Cerebellar nuclear complex (tissue), 1 donor: ENCODE measurements at places on chromosomes 2 and 18.

DNA sequence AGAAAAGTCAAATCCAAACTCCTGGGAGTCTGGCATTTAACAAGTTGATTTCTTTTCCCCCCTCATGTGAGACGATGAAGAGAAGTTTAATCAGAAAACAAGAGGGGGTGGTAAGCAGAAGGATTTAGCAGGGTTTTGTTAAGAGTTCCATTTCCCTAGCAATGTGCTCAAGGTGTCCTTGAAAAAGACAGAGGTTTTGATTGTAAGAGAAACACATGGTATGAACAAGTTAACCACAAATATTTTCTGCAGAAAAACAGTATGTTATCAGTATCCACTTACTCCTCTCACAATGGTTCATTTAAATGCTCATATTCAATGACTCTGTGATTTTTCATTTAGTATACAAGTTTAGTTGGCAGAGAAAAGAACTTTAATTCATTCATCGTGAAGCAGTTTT lies 26.8 kb downstream of the LAMA1 start:
- DNase-seq, result no peak

GRCh38 chr2:109479804-109480203 lies 134.0 kb downstream of the SEPTIN10 start:
- no peak for DNase-seq

DNA sequence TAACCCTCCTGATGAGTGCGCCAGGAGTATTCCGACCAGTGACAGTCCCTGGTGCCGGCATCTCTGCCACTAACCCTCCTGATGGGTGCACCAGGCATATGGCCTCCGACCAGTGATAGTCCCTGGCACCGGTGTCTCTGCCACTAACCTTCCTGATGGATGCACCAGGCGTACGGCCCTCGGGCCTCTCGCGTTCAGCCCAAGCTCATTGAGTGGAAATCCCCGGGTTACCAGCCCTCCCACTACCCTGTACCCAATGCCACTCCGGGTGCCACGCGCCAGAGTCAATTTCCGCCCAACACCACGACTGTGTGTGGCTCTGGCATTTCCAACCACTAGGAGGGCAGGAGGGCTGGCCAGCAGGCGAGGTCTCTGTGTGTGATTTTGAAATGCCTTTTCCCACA lies 11.7 kb upstream of the GPC1 start:
- no peak for DNase-seq

- no peak for DNase-seq
Observed at GRCh38 chr2:34143149-34143548, 544.0 kb upstream of the FAM98A start.

DNA sequence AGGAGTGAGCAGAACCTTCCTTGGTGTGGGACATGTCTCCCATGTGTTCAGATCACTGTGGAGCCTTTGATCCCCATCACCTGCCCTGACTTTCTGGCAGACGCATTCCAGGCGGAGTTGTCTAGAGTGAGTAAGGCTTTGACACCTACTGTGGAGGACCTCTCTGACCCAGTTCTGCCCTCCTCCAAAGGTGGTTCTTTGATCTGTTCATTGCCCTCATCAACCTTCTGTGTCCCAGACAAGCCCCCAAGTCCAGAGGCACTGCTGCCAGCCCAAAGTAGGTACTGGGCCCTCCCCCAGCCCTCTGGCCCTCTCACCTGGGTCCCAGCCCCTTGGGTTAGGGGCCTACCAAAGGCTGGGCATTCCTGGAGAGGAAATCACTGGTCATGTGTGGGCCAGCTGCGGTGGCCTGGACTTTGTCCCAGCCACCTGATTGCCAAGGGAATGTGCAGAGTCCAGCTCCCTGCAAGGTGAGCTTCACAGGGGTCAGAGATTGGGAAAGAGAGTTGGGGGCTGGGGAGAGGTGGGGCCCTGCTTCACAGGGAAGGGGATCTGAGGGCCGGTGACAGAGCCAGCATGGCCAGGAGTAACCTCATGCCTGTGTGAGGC lies 12.1 kb upstream of the FAHD2A start:
- no peak for DNase-seq

- DNase-seq, result no peak
Observed at GRCh38 chr2:65033178-65033577, 23.0 kb upstream of the CEP68 start.

DNA sequence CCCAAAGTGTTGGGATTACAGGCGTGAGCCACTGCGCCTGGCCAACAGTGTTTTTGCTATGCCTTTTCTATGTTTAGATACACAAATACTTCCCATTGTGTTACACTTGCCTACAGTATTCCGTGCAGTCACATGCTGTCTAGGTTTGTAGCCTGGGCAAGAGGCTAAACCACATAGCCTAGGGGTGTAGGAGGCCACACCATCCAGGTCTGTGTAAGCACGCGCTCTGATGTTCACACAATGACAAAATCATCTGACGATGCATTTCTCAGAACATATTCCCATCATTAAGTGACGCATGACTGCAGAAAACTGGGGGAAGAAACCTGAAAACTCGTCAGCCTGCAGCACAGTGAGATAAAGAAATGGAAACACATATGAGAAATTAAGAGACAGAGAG lies 46.1 kb upstream of the TWIST2 start:
- DNase-seq, result no peak

DNA sequence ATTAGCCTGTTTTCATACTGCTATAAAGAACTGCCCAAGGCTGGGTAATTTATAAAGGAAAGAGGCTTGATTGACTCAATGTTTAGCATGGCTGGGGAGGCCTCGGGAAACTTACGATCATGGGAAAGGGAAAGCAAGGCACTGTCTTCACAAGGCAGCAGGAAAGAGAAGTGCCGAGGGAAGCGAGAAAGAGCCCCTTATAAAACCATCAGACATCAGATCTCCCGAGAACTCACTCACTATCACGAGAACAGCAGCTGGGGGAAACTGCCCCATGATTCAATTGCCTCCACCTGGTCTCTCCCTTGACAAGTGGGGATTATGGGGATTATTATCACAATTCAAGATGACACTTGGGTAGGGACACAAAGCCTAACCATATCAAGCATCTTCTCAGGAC lies 23.3 kb downstream of the RHOB start:
- DNase-seq, result no peak

- no peak for DNase-seq
Observed at GRCh38 chr2:26300234-26300925, 45.6 kb upstream of the SELENOI start.

DNA sequence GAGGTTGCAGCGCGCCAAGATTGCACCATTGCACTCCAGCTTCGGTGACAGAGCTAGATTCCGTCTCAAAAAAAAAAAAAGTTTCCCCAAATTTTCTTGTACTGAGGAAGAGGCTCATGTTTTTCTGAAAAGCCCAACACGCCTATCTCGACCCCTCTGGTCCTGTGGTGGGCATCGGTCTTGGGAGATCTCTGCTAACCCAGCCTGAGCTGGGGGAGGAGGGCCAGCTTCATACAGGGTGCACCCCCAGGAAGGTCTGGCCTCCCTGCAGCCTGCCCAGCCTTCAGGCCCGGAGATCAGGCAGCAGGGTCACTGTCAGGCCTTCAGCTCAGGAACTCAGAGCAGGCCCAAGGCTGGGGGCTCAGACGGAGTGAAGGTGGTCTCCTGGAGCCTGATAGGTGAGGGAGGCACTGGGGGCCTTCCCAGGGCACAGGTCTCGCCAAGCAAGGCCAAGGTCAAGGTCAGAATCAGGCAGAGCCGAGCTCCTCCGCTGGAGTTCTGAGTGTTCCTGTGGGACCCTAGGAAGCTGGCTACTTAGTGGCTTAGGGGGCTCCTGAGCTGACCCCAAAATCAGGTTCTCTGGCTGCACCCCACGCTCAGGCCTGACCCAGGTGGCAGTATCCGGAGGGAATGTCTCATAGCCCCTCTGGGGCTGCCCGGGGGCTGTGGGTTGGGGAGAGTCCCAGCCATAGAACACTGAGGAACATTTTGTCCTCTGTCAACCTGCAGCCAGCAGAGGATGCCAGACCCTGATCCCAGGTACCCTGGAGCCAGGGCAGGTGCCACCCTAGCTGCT lies 37.9 kb upstream of the SMAD7 start:
- DNase-seq, result no peak

DNA sequence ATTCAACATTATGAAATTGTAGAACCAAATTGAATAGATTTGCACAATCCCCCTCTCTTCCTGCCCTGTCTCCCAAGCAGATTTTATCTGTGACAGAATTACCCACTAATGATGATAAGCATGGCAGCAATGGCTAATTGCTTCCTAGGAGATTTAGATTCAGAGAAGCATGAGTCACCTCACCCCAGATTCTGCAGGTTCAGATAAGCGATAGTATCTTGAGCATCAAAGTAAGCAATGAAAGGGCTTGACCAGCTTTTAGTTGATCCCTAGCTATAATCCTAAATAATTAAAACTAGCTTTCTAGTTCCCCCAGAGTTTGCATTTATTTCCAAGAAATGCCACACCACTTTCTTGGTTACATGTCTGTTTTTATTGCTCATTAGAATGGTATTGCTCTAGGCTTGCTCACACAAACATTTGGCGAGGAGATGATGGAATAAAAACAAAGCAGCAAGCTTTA lies 204.3 kb downstream of the GULP1 start:
- no peak for DNase-seq

DNA sequence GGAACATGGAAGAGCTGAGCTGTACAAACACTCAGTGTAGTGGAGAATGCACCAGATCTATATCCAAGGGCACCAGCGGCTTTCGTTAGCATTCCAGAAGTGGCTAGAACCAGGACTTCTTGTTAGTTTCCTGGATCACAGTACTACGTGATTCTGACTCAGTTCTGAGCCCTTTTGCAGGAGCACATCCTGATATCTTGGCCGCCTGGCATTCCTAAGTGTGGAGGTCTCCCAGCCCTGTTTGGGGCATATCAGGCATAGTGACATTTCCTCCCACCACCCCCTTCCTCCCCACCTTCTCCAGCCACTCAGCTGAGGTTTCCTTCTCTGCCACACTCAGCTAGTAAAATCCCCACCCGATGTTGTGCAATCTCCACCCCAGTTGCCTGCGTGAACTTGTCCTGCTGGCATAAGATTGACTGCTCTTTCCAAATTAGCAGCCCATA lies 63.4 kb downstream of the BMP10 start:
- DNase-seq, result no peak

DNA sequence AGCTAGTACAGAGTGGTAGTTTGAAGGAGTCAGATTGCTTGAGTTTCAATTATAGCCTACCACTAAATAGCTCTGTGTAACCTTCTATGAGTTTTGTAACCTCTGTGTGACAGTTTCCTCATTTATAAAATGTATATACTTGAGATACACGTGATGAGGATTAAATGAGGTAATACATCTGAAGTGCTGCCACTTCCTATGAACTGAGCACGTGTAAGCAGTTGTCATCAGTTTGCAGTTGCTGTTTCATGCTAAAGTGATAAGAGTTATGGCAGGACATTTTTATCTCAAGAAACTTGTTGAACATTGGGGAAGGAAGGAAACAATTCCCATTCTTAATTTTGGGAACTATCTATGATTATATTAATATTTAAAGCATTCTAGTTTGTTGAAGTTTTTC lies 38.5 kb downstream of the CARF start:
- no peak for DNase-seq

DNA sequence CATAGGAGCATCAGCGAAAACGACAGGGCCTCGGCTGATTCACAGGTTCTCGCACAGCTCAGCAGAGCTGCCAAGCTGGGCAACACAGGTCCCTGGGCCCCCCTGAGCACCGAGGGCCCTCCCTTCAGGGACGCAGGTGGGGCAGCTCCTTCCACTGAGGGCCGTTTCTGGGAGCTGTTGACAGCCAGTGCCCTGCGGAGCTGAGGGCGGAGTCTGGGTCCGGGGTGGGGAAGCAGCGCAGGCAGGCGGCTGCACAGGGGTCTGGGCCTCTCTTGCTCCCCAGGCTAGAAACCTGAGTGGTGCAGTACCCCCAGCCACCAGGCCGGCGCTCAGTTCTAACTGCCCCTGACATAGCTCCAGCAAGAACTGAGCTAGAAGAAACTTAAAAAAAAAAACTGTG lies 65.7 kb downstream of the PXDN start:
- DNase-seq, result no peak

GRCh38 chr2:143615562-143615961 lies 486.3 kb downstream of the ARHGAP15 start:
- DNase-seq, result no peak

GRCh38 chr2:43047187-43047780 lies 179.1 kb downstream of the ZFP36L2 start:
- no peak for DNase-seq

DNA sequence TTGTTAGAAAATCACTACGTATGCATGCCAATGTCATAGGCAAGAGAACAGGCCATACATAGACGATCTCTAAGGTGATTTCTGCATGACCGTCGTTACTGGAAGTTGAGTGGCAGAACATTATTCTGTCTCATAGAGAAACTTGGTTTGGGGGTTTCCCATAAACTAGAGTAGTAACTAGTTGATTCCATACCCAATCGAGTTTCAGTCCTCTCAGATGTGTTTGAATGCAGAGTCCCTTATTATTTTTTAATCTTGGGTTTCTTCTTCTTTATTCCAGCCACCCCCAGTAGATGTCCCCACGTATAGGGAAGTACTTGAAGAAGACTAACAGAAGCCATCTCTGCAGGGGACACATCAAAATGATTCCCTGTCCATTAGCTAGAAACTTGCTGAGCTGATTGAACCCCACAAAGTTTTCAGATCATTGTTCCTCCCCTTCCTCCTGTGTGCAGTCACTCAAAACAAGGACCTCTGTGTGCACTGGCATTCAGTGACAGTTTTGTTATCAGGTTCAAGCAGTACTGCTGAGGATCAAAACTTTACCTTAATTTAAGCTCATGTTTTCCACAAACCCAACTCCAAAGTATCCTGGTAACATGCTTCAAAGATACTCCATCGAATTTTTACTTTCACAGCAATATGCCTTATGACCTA lies 68.4 kb upstream of the CDCA7 start:
- DNase-seq, result no peak

- DNase-seq, result no peak
Observed at GRCh38 chr2:230735884-230736283, 23.2 kb downstream of the CAB39 start.

- no peak for DNase-seq
Observed at GRCh38 chr2:205744074-205744591, 61.8 kb downstream of the NRP2 start.

DNA sequence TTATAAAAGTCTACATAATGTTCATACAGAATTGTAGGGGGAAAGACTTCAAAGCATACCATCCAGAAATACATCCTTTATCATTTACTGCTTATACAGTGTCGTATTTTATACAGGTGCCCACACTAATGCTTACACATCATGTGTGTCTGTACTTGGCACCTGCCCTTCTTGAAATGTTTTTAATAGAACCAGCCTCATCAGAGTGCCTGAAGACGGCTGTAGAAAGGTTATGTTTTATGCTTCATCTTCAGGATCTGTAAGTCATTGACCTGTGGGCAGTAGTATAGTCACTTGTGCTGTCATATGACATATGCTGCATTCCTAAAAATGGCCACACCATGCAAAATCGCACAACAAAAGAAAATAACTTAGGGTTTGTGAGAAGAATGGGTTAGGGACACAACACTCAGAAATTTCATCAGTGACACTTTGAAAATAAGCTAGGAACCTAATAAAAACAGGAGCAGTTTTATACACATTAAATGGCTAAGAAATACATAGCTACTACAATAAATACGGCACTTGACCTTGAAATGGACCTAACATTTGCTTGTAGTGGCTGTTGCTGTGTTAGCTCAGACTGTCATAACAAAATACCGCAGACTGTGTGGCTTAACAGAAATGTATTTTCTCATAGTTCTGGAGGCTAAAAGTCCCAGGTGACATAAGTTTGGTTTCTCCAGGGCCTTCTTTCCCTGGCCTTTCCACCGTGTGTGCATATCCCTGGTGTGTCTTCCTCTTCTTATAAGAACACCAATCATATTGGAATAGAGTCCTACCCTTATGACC lies 112.6 kb downstream of the CERS6 start:
- DNase-seq, result no peak

GRCh38 chr2:43788646-43789045 lies 14.8 kb downstream of the DYNC2LI1 start:
- no peak for DNase-seq

- no peak for DNase-seq
Observed at GRCh38 chr2:230908595-230909191, 16.3 kb downstream of the GPR55 start.
